Right cardiac atrium (tissue), 5 donors: ENCODE measurements at places on chromosomes 12 and 14. TPM values are rescaled to one million over a fixed set of nuclear protein-coding genes. Genes with fewer than 3 reads are reported as not detected.

DNA sequence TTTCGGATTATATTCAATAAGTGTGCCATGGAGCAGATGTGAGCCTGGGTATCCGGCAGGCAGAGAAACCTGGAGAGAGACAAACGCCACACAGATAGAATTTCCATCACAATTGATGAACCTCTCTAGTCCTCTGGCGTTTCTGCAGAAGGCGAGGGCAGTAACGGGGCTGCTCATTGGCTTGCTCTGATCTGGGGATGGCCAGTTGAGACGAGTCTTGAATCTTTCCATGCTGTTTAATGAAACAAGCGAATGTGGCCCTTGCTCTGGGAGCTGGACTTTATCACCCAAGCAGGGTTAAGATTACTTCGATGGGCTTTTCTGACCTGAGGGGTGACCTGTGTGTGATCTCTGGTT lies 42.4 kb upstream of the CLMN start:
- DNase-seq, result no peak

Gene SLC10A1
- not detected for total RNA-seq

Gene DCAF11
- total RNA-seq, result 70.7 TPM

Gene TMEM52B
- not detected for total RNA-seq
